Epithelial cell of proximal tubule (primary cell): ENCODE measurements at places on chromosomes 1 and 21.

- peak; percentile 56 for DNase-seq
Measured at GRCh38 chr1:78145105-78145580, 99.4 kb downstream of the GIPC2 start.

- no peak for DNase-seq
Measured at GRCh38 chr1:180953291-180954004, 40.8 kb downstream of the KIAA1614 start.

- no peak for DNase-seq
Measured at GRCh38 chr21:31860851-31861250, 12.0 kb upstream of the HUNK start.

DNA sequence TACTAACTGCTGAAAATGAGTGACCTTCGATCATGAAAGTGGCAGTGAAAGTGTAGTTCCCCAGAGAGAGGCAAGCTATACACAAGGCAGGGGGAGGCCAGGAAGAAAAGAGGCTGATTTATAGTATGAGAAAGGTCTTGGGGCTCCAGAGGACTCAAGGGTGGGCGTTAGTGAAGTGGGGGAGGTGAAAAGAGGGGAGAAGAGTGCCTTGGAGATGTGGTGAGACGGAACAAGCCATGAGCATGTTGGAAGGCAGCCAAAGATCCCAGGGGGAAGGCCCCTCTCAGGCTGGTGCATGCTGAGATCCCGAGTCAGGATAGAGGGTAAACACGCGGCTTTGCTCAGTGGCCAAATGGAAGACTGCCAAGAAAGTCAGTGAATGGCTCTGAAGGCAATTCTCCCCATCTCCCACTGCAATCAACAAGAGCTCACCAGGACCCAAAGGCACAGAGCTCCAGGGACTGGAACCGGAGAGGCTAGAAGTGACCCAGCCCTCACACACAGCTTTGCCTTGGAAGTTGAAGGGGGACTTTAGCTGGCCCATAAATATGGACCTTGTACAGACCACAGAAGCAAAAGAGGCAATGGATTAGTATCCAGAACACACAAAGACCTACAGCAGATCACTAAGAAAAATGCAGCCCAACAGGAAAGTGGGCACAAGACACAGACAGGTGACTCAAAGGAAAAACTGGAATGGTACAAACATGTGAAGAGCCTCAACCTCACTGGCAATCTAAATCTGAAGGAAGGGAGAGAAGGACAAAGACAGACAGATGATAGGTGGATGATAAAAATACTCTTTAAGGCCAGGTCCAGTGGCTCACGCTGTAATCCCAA is 49.6 kb downstream of the HSF2BP start:
- DNase-seq = peak; percentile 72

GRCh38 chr1:208332774-208333126 is 88.6 kb upstream of the PLXNA2 start:
- DNase-seq = no peak
